ENCODE measurements at places on chromosomes 12 and 14.

DNA sequence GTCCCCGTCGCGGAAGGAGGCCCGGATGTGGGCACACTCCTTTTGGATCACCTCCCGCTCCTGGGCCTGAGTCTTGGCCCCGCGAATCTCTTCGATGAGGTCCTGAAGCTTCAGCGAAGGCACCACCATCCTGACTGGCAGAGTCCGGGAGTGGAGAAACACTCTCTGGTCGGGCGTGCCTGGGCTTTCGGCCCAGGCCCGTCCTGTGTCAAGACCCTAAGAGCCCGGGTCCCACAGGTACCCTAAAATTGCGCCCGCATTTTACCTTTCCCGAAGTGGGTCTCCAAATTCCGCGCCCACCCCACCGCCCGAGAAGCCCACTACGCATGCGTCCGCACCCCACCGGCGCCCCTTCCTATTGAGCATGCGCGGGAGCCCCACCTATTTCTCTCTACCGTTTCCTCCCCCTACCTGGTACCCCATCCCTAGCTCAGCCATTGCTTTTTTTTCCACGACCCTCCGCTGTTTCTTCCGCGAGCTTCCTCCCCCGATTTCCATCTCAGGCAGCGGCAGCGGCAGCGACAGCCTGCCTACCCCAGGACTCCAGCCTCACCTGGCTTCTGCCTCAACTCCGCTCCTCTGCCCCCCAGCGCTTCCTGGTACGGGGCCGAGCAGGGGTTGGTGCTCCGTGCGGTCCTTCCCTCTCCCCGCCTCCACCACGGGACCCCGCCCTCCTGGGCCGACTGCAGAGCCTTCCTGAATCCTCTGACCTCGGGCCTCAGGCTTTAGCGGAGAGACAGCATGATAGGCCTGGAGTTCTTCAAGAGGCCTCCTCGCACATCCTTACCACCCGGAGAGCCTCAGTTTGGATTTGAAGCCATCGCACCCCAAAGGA, at the start of gene AP1G2:
TSS of gene AP1G2 (minus strand) at position 606 of the 835 bp plus-strand sequence. CDS start at position 129, 477 bp downstream.
- peak; percentile 86 for DNase-seq

DNA sequence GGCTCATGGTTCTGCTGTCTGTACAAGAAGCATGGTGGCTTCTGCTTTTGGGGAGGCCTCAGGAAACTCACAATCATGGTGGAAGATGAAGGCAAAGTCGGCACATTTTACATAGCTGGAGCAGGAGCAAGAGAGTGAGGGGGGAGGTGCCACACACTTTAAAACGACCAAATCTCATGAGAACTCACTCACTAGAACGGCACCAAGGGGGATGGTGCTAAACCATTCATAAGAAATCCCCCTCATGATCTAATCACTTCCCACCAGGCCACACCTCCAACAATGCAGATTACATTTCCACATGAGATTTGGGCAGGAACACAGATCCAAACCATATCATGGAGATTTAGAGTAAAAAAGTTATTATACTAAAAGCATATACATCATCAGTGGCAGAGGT, 13.6 kb upstream of the LEMD3 start:
- DNase-seq, result no peak

DNA sequence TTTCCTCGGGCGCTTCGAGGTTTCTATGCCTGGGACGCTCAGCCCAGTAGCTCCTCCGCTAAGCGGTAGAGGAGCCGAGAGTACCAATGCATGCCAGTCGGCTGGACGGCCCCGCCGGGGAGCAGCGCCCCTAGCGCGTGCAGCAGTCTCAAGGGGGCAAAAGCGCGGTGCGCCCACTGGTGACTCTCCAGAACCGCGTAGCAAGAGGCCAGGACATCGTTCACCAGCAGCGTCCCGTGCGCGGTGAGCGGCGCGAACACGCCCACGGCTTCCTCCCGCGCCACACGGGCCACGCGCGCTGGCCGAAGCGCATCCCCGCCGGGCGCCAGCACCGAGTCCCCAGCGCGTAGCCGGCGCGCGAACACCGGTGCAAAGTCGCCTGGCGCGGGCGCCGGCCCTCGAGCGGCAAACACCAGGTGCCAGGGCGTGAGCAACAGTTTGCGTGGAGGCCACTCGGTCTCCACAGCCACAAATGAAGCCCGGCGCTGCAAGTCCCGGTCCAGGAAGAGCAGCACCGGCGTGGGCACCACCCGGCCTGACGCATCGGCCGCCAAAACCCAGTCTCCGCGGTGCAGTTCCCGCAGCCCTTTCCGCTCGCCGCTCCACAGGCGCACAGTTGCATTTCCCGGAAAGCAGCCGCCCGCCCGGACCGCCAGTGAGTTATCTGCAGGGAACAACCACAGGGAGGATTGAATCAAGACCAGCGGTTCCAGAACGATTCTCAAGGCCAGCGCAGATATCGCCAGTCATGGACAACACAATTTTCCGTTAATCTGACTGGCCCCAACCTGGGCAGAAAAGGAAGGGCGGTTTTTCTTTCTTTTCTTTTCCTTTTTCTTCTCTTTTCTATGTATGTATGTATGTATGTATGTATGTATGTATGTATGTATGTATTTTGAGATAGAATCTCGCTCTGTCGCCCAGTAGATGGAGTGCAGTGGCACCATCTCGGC, 4.5 kb downstream of the DHH start:
- DNase-seq, result peak; percentile 91

- no peak for DNase-seq
Observed at GRCh38 chr14:88482524-88482923, 72.3 kb downstream of the PTPN21 start.

- DNase-seq, result no peak
Observed at GRCh38 chr14:22039938-22040780, 366.5 kb upstream of the OR4E1 start.

GRCh38 chr14:75675265-75675960, 14.4 kb downstream of the TTLL5 start:
- DNase-seq, result no peak

GRCh38 chr14:89660166-89660565, 243.1 kb upstream of the FOXN3 start:
- DNase-seq, result no peak

DNA sequence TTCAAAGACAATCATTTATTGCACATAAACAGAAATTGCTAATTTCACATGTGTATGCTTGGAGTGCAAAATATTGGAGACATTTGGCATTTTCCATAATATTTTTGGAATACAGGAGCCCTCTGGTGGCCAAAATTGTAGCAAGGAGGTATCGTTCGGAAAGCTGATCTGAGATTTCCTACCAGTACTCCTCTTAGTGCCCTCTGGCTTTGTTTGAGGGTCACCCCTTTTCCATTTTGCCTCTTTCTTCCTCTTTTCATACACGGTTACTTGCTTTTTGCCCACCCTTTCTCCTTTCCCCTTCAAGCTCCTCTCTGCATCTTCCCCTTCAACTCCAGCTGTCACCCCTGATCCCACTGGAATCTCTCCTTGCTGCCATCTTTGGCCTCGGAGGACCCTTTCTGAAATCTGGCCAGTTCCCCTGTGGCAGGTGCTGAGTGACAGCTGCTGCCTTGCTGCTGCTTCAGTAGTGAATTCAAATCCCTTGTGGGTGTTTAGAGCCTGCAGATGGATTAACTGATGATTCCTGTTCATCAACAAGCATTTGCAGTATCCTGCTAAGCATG, 164.6 kb upstream of the PARP11 start:
- peak; percentile 89 for DNase-seq

- DNase-seq, result peak; percentile 36
Observed at GRCh38 chr12:18224745-18225144, 36.6 kb upstream of the PIK3C2G start.

GRCh38 chr12:92785563-92785950, 82.8 kb downstream of the PLEKHG7 start:
- DNase-seq, result no peak

DNA sequence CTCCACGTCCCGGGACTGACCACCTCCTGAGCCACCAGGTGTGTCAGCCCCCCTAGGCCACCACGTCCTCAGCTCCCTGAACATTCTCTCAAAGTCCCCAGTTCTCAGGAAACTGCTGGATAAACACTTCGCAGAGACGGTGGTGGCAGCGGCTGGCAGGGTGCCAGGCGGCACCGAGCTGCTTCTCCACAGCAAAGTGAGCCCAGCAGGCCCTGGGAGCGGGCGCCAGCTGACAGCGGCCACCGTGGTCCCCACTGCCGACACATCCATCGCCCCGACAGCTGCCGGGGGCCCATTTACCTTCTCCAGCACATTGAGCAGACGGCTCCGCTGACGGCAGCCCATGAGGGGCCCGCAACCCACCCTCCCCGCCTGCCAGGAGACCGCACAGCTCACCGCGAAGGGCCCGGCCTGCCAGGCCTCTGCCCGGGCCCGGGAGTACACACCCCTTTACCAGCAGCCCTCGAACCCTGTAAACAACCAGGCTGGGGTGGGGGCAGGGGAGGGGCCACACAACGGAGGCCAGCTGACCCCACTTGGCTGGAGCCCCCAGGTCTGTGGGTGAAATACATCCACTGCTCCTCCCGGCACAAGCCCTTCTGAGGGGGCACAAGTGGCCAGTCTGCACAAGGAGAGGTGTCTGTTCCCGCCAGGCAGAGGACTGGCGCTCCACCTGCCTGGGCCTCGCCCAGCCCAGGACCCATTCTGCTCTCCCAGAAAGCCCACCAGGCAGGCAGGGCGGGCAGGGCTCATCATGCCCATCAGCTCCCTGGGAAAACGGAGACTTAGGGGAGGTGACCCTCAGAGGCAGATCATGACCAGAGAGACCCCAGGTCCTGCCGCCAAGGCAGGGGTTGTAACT, 10.5 kb downstream of the AKT1 start:
- DNase-seq, result peak; percentile 80

DNA sequence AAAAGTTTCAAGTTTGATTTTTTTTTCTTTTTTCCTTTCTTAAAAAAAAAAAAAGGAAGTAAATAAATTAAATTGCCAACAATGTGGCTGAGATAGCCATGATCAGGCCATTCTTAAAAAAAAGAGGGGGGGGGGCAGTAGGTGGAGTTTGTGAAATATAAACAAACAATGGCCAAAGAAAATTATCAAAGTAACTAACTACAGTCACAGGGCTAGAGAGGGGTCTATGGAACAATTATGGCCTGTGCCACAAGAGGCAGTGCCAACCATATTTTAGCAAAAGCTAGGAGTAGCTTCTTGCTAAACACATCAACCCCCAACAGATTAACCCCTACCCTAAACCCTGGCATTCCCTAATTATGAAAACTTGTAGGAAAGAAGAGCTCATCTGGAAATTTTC, 16.2 kb upstream of the SMARCC2 start:
- peak; percentile 25 for DNase-seq

- peak; percentile 66 for DNase-seq
Observed at GRCh38 chr12:76790564-76791552, 26.9 kb downstream of the ZDHHC17 start.

- DNase-seq, result no peak
Observed at GRCh38 chr12:65279369-65280112, 1.1 kb downstream of the MSRB3 start.

GRCh38 chr12:97560350-97560749, 97.7 kb downstream of the RMST start:
- no peak for DNase-seq

DNA sequence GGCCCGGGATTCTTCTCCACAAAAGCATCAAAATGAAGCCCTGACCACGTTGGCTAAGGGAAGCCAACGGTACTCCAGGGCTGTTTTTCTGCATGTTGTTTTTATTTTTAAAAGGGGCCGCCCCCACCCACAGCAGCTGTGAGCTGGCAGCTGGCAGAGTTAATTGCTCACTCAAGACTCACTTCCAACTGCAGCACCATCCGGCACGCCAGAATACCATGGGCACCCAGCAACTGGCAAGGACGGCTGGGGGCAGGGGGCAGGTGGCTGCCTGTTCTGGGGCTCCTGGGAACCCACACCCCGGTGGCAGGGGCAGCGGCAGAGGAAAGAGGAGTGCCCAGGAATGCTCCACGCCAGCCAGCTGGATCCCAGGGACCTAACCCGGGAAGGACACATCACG, 44.3 kb downstream of the NCOR2 start:
- DNase-seq, result peak; percentile 95

GRCh38 chr12:3092764-3093163, 15.6 kb downstream of the TSPAN9 start:
- no peak for DNase-seq

GRCh38 chr12:79370021-79370420, 320.7 kb downstream of the PAWR start:
- DNase-seq, result no peak

GRCh38 chr12:132161036-132161781, 17.0 kb downstream of the NOC4L start:
- no peak for DNase-seq

DNA sequence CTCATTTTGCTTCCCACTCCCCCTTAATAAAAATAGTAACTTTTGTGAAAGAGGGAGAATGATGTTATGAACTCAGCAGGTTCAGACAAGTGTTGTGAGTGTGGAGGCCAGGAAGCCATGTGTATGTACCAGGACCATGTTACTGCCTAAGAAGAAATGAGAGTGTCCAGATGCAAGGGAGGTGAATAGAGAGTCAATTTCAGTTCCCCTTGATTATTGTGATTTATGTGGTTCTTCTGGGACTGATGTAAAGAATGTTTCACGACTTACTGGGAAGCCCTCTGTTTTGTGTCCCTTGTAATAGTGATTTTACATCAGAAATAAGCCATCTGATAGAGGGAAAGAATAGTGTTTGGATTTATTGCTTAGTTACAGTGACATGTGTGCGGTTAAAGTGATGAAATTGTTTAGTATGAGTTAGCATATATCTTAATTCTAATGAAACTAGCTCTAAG, 32.5 kb downstream of the FBXO34 start:
- DNase-seq, result no peak

- DNase-seq, result no peak
Observed at GRCh38 chr12:127822809-127823411, 444.1 kb upstream of the TMEM132C start.

DNA sequence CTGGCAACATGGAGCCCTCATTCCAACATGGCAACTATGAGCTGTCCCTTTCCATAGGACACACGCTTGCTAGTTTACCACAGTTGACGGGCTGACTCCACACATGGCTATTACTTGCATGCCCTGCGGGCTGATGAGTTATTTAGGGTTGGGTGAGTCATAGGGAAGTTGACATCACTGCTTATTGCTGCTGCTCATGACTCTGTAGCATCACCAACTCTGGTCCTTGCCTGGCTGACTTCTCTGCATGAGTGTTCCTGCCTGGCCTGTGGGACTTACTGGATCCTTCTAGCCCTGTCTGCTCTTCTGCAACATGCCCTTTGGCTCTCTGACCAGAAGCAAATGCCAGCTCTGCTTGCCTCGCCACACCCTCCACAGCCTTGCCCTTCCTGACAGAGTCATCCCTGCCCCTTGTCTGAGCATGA, 199.5 kb downstream of the ANO6 start:
- DNase-seq, result peak; percentile 95

- no peak for DNase-seq
Observed at GRCh38 chr12:102689701-102690100, 209.3 kb upstream of the IGF1 start.

DNA sequence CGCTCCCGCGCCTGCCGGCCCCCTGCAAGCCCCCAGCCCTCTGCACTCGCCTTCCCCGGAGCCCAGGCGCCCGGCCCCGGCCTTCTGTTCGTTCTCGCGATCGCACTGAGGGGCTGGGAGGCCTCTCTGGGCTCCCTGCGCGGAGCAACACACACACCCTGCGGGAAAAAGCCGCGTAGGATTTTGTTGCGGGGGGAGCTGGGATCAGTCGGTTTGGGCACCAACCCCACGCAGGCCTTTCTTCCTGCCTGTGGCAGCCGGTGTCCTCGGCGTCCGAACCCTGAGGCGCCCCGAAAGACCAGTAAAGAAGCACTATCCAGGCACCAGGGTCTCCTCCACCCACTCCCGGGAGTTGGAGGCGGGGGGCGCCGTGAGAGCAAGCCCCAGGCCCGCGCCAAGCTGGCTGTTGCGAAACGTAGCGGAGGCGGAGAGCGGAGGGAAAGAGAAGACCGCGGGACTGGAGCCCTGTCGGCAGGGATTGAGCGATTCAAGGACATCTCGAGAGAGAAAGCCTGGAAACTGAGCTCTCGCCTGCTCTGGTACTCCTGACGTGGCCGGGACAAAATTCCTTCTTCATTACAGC, 1.9 kb upstream of the HOXC5 start:
- no peak for DNase-seq

Data from osteoblast (primary cell).